ENCODE measurements at places on chromosomes 16 and 17.

DNA sequence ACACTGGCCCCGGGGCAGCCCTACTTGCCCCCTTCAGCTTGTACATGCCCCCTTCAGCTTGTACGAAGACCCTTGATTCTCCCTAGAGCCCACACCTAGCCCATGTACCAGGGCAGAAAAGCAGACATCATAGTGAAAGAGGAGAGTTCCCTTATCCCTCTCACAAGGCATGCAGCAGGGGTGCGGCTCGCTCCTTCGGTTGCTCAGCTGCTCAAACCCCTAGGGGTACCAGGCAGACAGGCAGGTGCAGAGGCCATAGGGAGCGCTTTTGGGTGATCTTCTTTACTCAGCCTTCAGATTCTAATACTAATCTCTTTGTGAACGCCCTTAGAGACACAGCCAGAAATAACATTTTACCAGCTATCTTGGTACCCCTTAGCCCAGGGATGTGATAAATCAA lies 286.3 kb downstream of the NPIPA8 start:
- no peak for DNase-seq

DNA sequence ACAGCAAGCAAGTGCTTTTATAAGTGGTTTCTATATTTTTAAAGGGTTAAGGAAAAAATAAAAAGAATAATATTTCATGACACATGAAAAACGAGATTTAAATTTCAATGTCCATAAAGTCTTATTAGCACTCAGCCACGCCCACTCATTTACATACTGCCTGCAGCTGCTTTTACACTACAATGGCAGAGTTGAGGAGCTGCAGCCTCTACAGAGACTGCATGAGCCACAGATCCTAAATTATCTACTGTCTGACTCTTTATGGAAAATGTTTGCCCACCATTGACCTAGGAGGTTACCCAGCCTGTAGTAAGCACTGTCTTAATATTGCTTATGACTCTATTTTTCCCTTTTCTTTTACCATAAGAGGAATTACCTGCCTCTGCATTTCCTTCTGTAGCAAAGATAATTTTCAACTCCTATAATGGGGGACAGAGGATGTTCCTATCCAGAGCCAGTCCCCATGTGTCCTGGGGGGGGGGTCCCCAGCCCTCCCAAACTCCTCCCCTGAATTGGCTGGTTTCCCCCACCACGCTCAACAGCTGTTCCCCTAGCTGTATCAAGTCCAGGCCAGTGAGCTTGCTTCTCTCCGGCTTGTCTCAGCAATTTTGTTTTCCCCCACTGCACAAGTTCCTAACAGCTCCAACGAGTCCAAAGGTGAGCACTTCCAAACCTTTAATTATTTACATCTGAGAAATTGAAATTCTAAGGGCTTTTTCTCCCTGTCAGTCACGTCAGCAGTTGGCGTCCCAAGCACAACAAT lies 139.4 kb upstream of the ERCC4 start:
- no peak for DNase-seq

DNA sequence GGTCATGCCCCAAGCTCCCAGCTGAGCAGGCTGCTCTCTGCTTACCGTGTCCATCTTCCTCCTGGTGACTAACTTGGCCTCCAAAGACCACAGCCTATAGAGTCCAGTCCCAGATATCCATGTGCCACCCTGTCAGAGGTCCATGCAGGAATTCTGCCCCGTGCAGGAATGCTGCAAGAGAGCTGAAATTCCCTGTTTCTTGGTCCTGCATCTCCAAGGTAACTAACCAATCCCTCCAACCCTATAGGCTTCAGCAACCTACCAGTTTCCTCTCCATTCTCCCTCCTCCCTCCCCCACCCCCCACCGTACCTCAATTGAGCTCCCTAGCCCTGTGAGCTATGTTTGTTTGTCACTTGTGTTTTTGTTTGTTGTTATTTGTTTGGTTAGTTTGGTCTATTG lies 9.6 kb upstream of the MKS1 start:
- no peak for DNase-seq

GRCh38 chr17:80145076-80146075 lies 1.6 kb downstream of the EIF4A3 start:
- no peak for DNase-seq

DNA sequence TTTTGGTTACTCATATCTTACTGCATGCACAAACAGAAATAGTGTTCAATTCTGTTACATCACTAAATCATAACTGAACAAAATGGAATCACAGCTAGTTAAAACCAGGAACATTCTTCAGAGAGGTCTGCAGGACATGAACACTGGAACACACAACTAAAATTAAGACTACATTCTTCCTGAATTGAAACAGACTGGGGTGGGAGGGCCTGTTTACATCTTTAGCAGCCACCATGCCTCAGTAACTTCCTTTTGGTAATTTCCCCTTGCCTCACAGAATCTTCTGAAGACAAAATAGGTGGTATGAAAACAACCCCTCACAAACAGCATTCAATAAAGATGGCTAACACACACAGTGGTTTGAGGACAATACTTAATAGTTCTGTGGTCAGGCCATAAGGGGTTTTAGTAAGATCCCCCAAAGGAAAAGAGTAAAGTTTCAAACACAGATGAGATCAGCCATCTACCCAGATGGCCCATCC lies 6.5 kb downstream of the MARF1 start:
- DNase-seq, result no peak

GRCh38 chr16:84138824-84139627 lies 6.0 kb downstream of the HSDL1 start:
- DNase-seq, result no peak

DNA sequence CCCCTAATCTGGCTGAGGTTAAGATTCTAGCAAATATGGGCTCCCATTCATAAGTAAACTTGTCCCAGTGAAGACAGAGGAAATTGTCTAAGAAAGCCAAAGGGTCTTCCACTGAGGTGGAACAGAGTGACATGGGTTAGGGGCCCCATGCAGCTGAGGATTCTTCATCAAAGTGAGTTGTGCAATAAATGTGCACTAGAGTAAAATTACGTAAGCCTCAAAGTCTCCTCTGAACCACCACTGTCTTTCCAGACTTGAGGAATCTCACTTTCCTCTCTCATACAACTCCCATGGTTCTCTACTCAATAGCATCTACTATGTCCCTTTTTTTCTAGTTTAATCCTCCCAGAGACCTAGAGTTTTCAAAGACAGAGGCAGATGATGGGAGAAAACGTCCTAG lies 132.4 kb downstream of the CA10 start:
- DNase-seq, result no peak

- DNase-seq, result no peak
Observed at GRCh38 chr16:12752159-12752558, 51.5 kb downstream of the CPPED1 start.

DNA sequence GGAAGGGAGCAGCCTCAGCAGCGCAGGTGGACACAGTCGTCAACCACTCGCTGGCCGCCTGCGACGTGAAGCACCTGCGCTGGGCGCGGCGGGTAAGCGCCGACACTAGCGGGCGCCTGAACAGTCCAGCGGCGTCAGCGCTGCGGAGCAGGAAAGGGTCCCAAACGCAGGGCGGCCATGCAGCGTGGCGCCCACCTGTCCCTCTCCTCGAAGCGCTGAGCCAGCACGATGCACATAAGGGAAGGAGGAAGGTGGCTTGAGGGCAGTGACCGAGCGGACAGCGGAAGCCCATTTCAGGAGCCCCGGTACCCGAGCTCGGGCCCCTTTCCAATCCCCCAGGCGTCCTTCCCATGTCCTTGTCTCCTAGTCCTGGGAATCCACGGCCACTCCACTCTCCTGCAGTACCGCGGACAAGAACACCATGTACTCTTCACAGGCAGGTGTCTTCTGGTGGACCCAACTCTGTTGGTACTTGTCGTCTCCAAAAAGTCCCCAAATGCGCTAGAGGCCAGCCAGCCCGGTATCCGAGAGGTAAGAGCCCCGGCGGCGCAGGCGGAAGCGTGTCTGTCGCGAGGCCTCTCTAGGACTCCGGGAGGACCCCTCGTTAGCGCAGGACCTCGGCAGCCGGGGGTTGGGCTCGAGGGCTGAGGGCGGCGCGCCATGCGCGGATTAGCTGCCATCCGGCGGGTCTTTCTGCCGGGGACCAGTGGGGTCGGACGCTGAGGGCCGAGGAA lies 14.4 kb downstream of the ZNF232 start:
- no peak for DNase-seq

GRCh38 chr17:48052956-48053757 lies 5.0 kb downstream of the NFE2L1 start:
- no peak for DNase-seq

GRCh38 chr17:42453439-42453838 lies 5.2 kb upstream of the ATP6V0A1 start:
- DNase-seq, result no peak

DNA sequence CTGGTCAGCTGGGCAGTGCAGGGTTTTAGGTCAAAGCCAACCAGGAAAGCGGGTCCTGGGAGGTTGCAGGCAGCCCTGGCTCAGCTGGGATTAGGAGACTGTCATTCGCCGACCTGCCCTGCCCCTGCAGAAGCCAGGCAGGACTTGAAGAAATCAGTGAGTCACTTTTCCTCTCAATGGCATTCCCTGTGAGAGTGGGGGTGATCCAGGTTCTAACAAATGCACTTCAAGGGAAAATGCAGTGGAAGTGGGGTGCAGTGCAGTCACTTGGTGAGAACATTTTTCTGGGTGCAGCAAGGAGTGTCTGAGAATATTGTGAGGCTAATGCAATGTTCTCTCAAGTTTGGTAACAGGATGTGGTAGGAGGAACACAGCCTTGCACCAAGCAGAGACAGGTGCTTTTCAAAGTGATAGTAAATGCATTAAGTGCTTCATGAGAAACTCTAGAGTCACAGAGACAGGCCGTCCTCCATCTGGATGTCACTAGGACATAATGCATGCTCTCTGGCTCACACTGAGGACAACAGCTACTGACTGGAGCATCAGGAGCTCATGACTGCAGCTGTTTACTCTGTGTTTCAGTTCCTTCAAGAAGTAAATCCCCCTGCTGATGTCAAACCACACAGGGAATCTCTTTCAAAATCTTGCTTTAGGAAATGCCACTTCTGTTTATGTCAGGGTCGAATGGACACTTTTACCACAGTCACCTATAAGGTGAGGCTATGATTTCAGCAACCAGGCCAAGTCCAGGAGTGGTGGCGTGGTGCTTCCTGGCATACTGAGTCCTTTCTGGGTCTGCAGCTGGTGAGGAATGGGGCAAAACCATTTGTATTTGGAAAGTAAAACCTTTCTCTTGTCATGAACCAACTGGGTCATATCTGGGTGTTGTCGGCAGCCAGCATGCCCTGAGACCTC lies 16.7 kb downstream of the CDK5R1 start:
- no peak for DNase-seq

- no peak for DNase-seq
Observed at GRCh38 chr16:88566158-88566557, 4.0 kb upstream of the ZC3H18 start.

DNA sequence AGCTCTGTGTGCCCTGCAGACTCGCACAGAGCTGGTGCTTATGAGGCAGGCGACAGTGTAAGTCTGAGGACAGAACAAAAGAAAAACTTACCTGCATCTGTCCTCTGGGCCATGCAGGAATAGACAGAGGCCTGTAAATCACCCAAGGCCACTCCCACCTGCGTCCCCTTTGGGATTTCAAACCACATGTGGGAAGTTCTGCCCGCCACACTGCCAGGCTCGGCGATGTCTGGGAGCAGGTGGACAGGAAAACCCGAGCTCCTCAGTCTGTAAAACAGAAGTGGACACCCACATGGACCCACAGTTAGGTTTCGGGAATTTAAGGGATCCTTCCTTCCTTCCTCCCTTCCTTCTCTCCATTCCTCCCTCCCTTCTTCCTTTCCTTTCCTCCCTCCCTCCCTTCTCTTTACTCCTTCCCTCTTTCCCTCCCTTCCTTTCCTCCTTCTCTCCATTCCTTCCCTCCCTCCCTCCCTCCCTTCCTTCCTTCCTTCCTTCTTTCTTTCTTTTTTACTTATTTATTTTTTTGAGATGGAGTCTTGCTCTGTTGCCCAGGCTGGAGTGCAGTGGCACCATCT lies 12.0 kb upstream of the TRPV1 start:
- no peak for DNase-seq

DNA sequence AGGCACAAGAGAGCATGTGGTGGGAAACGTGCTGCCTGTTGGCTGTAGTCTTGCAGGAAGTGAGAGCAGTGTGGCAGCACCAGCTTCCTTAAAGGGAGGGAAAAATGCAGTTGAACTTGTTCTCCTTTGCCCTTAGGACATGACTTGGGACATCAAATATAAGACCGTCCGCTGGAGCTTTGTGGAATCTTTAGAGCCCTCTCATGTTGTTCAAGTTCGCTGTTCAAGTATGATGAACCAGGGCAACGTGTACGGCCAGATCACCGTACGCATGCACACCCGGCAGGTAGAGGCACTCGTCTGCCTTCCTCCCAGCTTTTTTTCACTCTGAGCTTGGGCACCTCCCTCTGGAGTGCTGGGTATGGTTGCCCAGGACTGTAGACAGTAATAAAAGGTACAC lies 23.3 kb downstream of the GPR179 start:
- DNase-seq, result no peak
